Upper lobe of left lung (tissue), 6 donors: ENCODE measurements at places on chromosomes 4 and X. TPM values are rescaled to one million over a fixed set of nuclear protein-coding genes. Genes with fewer than 3 reads are reported as not detected.

DNA sequence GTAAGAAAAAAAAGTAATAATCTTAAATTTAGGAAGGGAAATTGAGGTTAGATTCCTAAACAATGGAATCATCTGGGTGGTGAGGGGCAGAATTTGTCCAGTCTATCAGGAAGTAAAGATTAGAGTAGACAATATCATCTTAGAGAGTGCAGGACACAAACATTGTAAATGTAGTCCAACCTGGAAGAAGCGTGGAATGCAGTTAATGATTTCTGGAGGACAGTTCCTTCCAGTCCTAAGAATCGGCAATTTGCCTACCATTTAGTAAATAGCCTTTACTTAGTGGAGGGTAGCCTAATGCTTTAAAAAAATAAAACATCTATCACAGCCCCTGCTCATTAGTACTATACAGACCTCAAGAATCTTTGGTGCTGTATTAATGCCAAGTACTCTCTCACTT, 147.5 kb upstream of the TTC29 start:
- DNase-seq, result no peak

GRCh38 chrX:42531441-42531840, 246.5 kb downstream of the PPP1R2C start:
- DNase-seq, result no peak

GRCh38 chrX:32842053-32842452, 369.3 kb downstream of the DMD start:
- DNase-seq, result no peak

DNA sequence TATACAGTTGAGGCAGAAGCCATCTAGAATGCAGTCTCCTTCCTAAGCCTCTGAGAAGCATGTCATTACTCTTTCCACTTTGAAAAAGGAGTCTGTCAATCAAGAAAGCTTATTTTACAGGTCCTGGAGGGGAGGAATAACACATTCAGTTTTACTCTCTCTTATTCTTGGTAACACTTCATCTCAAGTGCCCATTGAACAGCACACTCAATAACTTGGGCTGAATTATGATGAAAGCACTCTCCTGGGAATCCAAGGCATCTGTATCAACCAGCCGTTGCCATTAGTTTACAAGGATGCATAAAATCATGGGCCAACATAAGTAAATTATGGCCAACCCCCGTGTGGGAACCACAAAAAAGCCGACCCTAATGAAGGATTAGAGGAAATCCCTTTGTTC, 282.4 kb downstream of the C4orf33 start:
- DNase-seq, result no peak

DNA sequence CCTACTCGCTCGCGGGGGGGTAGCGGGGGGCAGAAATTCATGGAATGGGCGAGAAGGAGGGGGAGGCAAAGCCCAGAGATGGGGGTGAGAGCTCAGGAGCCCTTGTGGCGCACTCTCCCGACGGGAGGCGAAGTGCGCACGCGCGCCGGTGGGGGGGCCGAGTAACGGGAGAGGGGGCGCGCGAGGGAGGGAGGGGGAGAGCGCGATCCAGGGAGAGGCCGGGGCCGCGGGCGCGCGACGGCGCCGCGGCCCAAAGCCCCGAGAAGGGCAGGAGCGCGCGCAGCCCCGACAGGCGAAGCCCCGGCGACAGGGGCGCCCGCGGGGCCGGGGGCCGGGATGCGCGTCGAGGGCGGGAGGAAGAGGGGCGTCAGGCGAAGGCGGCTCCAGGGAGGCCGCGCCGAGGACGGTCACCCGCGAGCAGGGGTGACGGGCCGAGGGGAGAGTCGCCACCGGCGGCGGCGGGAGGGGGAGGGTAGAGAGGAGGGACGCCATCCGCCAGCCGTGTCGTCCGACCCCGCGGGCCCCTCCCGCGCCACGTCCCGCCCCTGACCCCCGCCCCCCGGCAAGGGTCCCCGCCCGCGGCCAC, 421 bp downstream of the MECP2 start:
- DNase-seq, result peak; percentile 66

GRCh38 chrX:49290215-49290614, 13.2 kb upstream of the GAGE10 start:
- DNase-seq, result no peak

MAGEA1 gene
- not detected for total RNA-seq

DNA sequence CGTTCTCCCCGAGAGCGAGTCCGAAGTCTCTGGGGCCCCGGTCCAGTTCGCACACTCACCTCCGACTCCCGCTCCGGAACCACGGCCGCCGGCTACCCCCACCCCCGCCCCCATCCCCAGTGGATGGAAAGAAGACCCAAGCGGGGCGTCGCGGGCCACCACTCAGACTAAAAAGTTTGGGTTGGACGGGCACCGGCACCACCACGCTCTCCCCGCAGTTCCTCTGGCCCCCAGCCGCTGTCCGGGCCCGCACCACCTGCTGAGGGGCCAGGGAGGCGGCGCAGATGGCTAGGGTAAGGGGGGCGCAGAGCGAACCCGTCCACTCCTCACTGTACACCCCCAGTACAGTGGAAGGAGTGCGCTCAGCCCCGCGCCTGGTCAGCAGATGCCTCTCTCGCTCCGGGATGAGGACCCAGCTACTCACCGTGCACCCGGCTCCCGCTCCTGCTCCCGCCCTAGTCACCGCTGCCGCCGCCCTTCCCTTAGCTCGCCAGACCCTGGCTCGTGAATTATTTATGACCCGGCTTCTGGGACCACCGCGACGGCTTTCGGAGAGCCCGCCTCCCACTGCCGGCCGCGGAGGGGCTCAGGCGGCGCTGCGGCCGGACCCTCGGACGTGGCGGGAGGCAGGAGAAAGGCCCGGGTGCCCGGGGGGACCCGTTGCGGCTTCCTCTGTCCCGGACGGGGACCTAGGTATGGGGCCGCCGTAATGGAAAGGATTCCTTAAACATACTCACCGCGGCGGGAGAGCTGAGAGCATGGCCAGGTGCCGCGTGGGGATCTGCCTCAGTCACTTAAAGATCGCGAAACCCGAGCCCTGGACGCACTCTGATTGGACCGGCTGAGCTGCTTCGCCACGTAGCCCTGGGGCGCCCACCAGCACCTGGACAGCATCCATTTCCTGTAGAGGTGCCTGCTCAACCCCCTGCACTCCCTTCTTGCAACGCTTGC, at the start of gene PROM1:
PROM1 (minus strand) TSS at position 783 of the 951 bp plus-strand sequence. CDS start 8,117 bp downstream, outside the sequence.
- DNase-seq, result no peak

PLCXD1 gene
- 75.4 TPM for total RNA-seq

DNA sequence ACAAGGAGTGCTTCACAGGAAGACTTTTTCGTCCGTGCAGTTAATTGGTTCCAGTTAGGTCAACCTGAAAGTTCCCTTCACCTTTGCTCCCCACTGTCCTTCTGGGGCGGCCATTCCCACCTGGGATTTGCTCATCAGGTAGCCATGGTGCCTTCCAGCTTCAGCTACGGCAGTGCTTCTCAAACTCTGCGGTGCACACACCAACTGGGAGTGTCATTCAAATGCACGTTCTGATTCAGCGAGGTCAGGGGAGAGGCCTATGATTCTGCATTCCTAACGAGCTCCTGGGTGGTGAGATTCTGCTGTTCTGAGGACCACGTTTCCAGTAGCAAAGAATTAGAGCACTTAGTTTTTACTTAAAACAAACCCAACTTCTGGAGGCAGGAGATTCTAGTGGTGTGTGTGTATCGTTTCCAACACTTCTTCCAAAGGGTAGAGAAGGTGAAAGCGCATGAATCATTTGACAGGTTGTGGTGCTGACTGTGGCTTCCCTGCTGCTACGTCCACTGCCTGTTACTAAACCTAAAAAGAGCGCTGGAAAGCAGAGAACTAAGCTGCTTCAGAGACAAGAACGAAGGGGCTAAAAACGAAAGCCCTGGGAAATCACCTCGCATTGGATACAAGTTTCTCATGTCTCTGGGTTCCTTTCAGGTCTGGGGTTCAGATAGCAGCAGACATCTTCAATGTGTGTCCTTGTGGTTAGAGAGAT, 4.7 kb upstream of the HELT start:
- no peak for DNase-seq
